RCC 7860 (cell line): ENCODE measurements at places on chromosomes 7 and 10.

GRCh38 chr7:7821517-7821916 lies 103.1 kb upstream of the RPA3 start:
- DNase-seq, result no peak

- DNase-seq, result no peak
Measured at GRCh38 chr7:46607176-46607575, 686.1 kb upstream of the IGFBP3 start.

DNA sequence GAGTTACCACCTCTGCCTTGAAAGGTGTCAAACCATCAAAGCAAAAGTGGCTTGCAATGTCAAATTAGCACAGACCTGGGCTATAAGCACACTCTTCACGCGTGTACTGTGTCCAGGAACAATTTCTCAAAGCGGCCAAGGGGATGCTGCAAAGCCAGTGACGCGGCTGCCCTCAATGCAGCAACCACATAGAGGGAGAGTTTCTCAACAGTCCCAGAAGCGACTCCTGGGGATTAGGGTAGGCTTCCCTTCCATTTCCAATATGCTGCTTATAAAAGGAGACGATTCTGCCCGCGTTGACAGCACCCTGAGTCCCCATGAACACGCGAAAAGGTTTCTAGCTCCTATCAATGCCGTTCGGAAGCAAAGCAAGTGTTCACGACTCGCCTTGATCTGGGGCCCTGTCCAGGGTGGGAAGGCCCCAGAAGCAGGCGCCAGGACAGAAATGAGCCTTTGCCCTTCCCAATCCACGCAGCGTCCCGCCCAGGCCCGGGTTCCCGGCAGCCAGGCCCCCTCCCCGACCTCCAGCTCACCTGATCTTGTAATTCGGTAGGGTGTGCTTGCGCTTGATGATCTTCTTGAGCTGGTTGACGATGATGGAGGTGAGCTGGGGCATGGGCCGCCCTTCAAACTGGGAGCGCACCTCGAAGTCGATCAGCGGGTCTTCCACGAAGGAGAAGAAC lies 1.3 kb downstream of the PDZD8 start:
- DNase-seq, result peak; percentile 32

DNA sequence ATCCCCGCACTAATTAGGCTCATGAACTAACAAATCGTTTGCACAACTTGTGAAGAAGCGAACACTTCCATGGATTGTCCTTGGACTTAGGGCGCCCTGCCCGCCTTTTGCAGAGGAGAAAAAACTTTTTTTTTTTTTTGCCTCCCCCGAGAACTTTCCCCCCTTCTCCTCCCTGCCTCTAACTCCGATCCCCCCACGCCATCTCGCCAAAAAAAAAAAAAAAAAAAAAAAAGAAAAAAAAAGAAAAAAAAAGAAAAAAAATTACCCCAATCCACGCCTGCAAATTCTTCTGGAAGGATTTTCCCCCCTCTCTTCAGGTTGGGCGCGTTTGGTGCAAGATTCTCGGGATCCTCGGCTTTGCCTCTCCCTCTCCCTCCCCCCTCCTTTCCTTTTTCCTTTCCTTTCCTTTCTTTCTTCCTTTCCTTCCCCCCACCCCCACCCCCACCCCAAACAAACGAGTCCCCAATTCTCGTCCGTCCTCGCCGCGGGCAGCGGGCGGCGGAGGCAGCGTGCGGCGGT lies at the start of gene EMX2:
Gene EMX2 (plus strand): TSS at position 41 of the 519 bp plus-strand sequence. CDS start 522 bp downstream, outside the sequence.
- DNase-seq, result no peak

DNA sequence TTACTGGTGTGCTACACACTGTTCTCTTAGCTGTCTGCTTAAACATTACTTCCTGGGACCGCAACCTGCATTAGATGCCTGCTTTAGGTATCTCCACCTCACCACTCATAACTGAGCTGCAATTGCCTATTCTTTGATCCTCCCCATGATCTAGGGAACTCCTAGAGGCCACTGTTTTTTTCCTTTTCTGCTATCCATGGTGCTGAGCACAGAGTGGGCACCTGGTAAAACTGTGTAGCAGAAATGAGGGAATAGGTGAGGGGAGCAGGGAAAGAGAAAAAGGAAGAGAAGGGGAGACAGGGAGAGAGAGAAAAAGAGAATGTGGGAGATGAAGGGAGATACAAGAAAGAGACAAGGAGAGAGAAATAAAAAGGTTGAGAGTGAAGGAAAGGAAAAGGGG lies 434.9 kb downstream of the ADRA2A start:
- no peak for DNase-seq

- DNase-seq, result no peak
Measured at GRCh38 chr10:43204042-43204942, 62.6 kb downstream of the RASGEF1A start.

DNA sequence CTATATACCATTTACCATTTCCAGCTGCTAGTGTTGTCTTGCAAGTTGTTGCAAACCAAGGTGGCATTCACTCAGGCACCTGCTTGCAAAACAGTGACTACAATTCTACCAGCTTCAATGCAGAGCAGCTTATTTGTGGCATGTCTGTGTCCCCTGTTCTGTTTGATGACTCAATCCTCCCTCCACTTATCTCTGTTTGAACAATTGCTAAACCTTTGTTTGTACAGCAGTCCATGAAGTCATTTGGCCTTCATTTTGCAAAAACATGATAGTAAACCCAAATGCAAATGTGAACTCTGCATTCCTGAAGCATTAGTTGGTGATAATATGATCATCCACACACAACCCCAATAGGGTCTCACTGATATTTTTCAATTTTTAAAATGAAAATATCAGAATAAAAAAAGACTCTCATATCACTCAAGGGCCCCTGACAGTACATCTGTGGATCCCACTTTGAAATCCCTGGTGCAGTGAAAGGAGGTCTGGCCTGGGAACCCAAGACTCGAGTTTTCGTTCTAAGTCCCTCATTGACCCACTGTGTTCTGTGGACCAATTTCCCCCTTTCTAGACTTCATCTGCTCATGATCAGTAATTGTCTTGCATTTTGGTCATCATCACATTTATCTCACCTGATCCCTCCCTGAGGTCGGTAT lies 425.4 kb downstream of the RPS24 start:
- peak; percentile 85 for DNase-seq
